Renal pelvis (tissue), 12 donors: ENCODE measurements at places on chromosomes 7 and 10.

DNA sequence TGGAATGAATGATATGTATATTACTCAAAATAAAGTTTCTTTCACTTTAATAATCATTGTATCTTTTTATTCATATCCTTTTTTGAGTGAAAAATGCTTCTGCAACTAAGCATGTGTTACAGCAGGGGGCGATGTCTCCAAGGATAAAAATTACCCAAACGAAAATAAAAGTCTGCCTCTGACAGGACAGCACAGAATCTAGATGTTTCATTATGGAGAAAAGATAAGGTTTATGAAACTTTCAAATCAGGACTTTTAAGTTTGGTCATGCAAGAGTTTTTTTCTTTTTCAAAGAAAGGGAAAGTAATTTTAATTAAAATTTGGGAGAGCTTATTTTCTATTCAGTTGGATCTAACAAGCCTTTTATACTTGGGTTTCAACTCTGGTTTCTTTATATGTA lies 48.4 kb downstream of the TES start:
- DNase-seq: peak; percentile 48

- no peak for DNase-seq
Measured at GRCh38 chr7:135428011-135428410, 81.9 kb downstream of the CNOT4 start.

GRCh38 chr7:100865372-100865911 lies 1.7 kb upstream of the TRIP6 start:
- no peak for DNase-seq

GRCh38 chr7:209906-210305 lies 17.5 kb downstream of the FAM20C start:
- no peak for DNase-seq

- DNase-seq: no peak
Measured at GRCh38 chr7:65907501-65908198, 34.8 kb downstream of the VKORC1L1 start.
